Kidney epithelial cell (primary cell): ENCODE measurements at places on chromosomes 1 and 21. TPM values are rescaled to one million over a fixed set of nuclear protein-coding genes. Genes with fewer than 3 reads are reported as not detected.

The ADAMTSL4 gene
- 0.46 and 1.7 TPM in 2 replicates for total RNA-seq

The NBPF15 gene
- total RNA-seq = 31.6 and 33.8 TPM in 2 replicates

The FAM72D gene
- 1.5 and 2.1 TPM in 2 replicates for total RNA-seq

The ACTN2 gene
- 0.17 and 0.48 TPM in 2 replicates for total RNA-seq

The LGR6 gene
- 0.08 and 0.68 TPM in 2 replicates for total RNA-seq

The UQCRHL gene
- total RNA-seq = 1.8 and 1.9 TPM in 2 replicates

DNA sequence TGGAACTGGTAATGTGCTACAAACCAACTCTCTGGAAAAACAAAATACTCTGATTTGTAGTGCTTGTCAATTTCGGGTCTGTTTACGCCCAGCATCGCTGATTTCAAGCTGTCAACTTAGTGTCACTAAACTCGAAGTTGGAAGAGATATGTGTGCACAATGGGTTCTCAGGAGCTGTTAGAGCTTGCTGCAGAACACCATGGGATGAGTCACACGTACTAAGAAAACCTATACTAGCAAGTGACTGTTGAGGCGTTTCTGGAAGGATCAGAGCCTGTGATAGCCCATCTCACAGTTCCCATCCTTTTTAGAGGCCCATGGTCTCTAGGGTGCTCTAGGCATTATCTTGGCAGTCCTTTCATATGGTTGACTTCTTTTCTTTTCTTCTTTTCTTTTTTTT is 14.3 kb downstream of the GMEB1 start:
- DNase-seq = no peak

- DNase-seq = no peak
Observed at GRCh38 chr1:63642901-63643300, 49.7 kb downstream of the PGM1 start.

DNA sequence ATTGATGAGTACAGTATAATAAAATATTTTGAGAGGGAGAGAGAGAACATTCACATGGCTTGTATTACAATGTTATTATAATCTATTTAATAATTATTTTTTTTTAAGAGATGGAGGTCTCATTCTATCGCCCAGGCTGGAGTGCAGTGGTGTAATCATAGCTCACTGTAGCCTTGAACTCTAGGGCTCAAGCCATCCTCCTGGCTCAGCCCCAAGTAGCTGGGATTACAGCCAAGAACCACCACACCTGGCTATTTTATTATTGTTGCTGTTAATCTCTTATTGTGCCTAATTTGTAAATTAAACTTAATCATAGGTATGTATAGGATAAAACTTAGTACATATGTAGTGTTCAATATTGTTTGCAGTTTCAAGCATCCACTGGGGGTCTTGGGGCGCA is 57.8 kb downstream of the HS2ST1 start:
- no peak for DNase-seq

- DNase-seq = no peak
Observed at GRCh38 chr1:43587594-43587993, 56.9 kb downstream of the PTPRF start.

DNA sequence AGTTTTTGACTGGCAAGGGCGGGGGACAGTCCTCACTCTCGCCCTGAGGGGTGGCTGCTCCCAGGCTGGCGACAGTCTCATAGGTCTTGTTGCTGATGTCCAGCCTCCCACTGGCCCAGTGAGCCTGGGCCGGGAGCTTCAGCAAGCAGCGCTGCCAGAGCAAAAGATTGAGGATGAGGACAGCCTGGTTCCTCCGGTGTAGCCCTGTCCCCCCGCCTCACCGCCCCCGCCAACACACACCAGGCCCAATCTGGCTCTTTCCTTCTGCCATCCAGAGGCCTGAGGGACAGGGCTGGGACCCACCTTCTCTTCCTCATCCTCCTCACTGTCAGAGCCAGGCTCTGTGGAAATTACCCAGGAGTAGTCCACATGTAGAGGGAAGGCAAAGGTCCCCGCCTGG is 8.6 kb upstream of the TCEA3 start:
- no peak for DNase-seq

GRCh38 chr1:89986020-89986419 is 8.9 kb upstream of the ZNF326 start:
- no peak for DNase-seq

DNA sequence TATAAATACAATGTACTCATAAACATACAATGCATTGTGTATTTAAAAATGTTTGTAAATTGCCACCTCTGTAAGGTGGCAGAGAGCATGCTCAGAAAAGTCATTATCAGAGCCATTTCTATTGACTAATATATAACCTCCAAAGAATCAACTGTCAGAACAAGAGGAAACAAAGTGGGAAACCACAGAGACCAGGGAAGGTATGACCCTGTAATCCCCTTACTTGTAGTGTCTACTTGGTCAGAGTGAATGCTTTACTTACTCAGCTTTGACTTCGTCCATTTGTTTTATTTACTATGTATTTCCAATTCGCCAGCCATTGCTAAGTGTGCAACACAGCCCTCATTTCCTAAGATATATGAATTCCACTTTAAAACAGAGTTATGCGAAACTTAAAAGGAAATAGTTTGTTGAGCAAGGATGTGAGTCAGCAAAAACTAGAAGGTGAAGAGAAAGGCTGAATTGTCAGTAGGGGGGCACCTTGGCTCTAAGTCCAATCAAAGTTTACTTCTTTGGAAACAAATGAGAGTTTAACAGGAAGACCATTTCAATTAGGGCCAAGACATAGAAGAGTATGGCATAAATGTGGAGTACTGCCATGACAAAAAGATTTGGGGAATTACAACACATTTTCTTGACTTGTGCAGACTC is 671.7 kb upstream of the PTBP2 start:
- DNase-seq = no peak
